ENCODE measurements at places on chromosomes 16 and 17.

GRCh38 chr17:80873307-80873951 lies 118.2 kb upstream of the CHMP6 start:
- DNase-seq: peak; percentile 12

- DNase-seq: no peak
Measured at GRCh38 chr17:16444258-16444886, 29.0 kb downstream of the TRPV2 start.

- DNase-seq: no peak
Measured at GRCh38 chr16:23320693-23321092, 18.6 kb downstream of the SCNN1B start.

DNA sequence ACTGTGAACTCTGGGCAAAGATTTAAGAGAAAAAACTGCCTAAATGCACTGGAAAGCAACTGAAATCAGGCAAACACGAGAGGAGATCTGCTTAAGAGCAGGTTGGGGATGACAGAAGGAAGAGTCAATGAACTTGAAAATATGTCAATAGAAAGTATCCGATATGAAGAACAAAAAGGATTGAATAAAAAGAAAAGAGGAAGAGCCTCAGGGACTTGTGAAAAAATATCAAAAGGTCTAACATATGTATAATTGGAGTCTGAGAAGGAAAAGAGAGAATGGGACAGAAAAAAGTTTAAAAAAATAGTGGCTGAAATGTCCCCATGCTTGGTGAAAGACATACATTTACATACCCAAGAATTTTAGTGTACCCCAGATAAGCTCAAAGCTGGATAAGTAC lies 195.5 kb downstream of the COPRS start:
- DNase-seq: peak; percentile 11
